ENCODE measurements at places on chromosomes 6 and 20. TPM values are rescaled to one million over a fixed set of nuclear protein-coding genes. Genes with fewer than 3 reads are reported as not detected.

- DNase-seq, result no peak
These were observed 44.7 kb upstream of the GRM4 start for GRCh38 chr6:34190504-34191122.

DNA sequence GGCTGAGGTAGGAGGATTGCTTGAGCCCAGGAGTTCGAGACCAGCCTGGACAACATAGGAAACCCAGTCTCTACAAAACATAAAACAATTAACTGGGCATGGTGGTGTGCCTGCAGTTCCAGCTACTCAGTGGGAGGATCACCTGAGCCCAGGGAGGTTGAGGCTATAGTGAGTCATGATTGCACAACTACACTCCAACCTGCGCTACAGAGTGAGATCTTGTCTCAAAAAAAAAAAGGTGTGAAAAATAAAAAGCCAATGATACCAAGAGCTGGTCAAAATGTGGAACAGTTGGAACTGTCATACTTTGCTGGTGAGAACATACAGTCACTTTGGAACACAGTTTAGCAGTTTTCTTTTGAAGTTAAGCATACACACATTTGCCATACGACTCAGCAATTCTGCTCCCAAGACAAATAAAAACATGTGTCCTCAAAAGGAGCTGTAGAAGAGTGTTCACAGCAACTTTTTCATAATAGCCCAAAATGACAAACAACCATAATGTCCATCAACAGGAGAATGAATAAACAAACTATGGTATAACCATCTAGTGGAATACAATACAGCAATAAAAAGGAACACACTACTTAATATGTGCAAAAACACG lies 21.6 kb upstream of the FKBP5 start:
- no peak for DNase-seq

DNA sequence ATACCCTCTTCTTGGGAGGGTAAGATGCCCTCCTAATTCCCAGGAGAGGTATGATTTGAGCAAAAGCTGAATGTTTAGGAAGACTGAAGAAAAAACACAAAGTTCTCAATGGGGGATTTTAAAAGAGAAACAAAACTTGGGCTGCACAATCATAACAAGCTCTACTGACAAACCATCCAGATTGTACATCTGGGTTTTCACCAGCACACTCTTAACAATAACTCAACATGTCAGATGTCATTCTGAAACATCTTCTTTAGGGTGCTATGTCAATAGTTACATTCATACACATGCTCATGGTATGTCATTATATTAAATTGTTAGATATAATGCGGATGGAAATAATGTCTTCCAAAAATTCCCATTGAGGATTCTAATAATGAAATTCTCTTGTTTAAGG lies 95.1 kb downstream of the ASCC3 start:
- DNase-seq, result no peak

- DNase-seq, result no peak
These were observed 70.4 kb downstream of the PLAGL1 start for GRCh38 chr6:143937668-143937970.

DNA sequence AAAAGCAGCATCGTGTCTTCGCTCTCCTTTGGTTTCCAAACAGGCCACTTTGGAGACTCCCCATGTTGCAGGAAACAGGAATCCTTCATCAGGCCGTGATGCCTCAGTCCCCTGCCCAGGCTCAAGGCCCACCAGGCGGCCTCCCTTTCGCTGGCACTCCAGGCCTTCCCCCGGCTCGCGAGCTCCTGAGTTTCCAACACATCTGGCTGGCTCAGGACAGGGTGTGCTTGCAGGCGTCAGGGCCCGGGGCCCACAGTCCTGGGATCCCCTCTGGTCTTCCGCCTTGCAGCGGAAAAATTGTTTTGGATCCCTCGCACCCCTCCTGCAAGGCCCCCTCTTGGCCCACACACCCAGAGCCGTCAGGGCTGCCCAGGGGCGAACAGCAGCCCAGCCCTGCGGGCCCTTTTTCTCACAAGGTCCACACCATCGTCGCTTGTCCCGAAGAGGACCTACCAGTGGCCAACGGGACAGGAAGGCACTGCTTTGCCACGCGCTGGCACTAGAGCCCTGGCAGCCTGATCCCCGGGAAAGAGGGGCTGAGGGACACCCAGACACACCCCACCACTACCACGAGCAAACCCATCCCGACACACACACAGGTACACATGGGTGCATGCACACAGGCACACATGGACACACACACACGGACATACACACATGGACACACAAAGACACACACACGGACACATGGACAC lies 1930.9 kb upstream of the DEFB115 start:
- DNase-seq, result no peak

ENTPD6 gene
- polyA plus RNA-seq, result 36.0 TPM

HLA-DMB gene
- polyA plus RNA-seq, result not detected

MEI4 gene
- 0.04 TPM for polyA plus RNA-seq

SPEF1 gene
- not detected for polyA plus RNA-seq

TCF21 gene
- 4.0 TPM for polyA plus RNA-seq

TMC2 gene
- polyA plus RNA-seq, result not detected
